Stimulated activated CD8-positive, alpha-beta memory T cell treated with anti-CD3 and anti-CD28 coated beads, Interleukin-4, amount 100 ng/mL, for 1 hour (primary cell): ENCODE measurements at places on chromosomes 16 and 17.

GRCh38 chr16:85492295-85492864, 120.7 kb upstream of the GSE1 start:
- DNase-seq = no peak

DNA sequence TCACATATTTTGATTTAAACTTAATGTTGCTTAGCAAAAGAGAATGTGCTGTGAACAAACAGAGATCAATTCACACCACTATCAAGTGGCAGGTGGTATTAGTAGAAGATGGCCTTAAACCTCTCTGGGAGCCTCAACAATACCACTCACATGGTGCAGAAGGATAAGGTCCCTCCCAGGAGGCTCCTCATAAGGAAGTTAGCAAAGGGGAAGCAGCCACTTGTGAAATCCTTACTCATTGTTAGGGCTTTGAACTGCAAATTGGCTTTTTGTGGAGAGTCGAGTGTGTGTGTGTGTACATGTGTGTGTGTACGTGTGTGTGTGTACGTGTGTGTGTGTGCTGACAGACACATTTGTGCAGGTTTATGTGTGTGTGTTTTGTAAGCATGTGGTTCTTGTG, 48.9 kb upstream of the ASIC2 start:
- DNase-seq = no peak

DNA sequence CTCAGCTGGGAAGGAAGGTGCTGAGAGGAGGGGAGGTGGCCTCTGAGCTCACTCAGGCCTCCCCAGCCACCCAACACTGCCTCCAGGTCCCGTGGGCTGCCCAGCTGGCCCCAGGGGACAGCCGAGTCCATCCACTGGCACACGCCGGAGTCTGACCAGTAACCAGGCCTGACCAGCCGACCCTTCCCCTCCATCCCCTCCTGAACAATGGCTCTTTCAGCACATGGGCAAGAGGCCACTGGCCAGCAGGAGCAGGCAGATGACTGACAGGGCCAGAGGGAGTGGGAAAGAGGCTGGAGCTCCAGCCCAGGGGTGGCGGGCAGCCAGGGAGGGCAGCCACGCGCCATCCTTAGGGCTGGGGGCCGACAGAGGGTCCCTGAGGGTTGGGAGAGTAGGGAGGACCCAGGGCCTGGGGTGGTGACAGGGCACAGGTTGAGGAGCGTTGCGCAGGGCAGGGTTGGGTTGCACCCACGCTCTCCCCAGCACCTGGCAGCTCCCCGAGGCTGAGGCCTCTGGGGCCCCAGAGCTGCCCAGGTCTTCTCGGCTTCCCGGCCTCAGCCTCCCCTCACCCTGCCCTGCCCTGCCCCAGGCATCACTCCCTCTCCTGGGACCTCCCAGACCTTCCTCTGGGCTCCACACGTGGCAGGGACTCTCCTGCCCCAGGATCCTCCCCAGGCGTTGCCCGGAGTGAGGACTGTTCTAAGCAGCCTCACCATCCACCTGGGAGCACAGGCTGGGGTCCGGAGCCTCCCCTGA, 20.2 kb upstream of the SLC38A10 start:
- DNase-seq = no peak

DNA sequence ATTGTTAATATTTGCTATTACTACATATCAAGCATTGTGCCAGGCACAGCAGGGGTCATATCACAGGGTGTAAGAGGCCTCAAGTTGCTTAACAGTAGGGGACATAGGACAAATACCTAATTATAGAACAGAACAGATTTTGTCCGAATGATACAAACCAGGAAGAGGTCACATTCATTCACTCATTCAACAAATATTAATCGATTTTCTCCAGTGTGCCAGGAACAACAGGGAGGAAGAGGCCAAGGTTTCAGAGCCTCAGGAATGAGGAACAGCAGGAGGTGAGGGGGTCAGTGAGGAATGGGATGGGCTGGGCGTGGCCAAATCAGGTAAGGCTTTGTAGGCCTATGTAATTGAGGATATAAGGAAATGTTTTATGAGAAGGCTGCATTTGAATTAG, 11.2 kb upstream of the CHST4 start:
- DNase-seq = no peak

GRCh38 chr17:49629447-49629846, 48.5 kb downstream of the SPOP start:
- DNase-seq = no peak

DNA sequence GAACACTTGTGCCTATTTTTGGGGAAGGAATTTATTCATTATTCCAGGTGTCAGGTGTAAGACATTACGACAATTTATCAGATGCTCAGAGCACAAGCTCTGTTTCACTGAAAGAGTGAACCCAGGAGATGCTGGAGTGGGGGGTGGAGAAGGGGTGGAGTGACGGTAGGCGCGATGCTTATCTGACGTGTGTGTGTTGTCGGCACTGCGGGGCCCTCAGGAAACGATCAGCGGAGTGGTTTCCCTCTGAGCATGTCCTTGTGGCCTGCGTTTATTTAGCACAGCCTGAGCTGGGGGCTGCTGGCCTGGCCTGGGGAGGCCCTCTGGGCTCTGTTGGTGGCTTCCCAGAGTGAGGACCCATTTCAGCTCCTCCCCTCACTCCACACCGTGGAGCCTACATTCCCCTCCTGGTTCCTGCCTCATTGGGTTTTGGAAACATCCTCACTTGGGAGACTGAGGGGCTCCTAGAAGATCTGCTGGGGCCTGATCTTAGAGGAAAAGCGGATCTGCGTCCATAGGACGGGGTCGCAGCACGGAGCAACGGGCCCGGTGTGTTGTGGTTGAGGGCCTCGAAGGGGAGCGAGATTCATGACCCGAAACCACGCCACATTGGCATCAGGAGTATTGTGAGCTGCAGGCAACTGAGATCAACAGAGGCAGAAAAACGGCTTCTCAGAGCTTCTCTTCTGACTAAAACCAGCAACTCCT, 19.0 kb upstream of the GNG13 start:
- DNase-seq = no peak

GRCh38 chr17:82882715-82883418, 43.0 kb upstream of the ZNF750 start:
- DNase-seq = peak; percentile 67

DNA sequence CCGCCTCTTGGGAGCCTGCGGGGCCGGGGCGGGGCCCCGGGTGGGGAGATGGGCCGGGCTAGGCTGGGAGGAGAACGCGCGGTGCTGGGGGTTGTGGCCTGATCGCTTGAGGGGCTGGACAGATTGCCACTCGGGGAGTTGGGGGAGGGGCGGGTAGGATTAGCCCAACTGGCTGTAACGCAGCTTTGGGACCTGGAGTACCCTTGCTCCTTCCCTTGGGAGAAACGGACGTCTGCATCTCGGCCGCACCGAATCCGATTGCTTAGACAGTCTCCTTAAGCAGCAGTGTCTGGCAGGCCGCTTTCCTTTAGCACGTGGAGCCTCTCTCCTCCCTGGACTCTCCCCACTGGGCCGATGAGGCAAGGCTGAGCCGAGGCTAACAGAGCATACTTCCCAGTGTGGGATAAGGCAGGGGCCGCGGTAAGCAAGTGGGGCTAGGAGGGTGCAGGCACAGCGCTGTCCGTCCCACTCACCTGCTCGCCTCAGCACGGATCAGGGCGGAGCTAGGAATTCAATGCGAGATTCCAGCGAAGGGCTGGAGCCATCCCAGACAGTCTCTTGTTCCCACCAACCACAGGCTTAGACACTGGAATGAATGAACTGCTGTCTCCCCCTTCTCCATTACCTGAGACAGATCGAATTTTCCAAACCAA, 540 bp upstream of the ACLY start:
- DNase-seq = no peak

- DNase-seq = no peak
Observed at GRCh38 chr17:18093616-18094408, 6.1 kb downstream of the DRG2 start.

DNA sequence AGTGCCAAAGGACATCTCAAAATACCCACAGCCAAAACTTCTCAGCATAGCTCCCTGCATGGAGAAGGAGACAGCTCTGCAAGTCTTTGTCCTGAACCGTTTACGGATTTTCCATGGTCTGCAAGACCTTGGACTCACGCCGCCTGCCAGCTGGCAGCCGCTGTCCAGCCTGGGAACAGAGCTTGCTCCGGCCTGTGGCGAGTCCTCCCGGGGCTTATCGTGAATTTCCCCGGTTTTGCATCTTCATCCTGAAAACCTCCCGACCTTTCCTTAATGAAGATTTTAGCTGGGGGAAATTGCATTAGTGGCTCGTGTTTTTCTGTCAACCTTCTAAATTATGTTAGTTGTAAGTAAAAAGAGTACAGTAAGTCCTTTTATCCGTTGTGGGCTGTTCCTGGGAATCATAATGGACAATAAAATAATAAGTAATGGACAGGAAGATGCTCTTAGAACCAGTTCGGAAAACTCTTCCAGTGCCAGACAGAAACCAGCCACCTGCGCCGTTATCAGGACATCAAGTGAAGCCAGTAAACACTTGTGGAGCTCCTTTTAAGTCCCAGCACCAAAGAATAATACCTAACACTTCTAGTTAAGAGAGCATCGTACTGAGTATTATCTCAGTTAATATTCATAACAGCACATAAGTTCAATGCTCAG, 112.4 kb upstream of the NOL11 start:
- no peak for DNase-seq

GRCh38 chr16:49128740-49129139, 152.9 kb downstream of the CBLN1 start:
- DNase-seq = no peak

GRCh38 chr16:1076801-1077576, 4.4 kb downstream of the SSTR5 start:
- DNase-seq = no peak

DNA sequence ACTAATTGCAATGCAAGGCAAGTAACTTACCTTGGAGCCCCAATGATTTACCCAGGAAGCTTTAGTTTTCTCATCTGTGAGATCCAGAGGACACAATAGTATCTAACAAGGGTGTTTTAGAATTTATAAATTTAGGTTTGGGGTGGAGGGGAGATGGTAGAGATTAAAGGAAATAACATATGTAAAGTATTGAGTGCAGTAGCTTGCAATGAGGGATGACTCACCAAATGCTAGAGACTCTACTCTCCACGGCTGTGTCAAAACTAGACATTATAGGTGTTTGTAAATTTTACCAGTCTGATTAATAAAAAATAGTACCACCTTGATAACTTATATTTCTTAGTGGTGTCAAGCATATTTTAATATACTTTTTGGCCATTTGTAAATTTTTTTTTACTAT, 3.7 kb upstream of the ABCA9 start:
- no peak for DNase-seq

GRCh38 chr16:19089410-19089955, 22.1 kb downstream of the COQ7 start:
- DNase-seq = no peak

DNA sequence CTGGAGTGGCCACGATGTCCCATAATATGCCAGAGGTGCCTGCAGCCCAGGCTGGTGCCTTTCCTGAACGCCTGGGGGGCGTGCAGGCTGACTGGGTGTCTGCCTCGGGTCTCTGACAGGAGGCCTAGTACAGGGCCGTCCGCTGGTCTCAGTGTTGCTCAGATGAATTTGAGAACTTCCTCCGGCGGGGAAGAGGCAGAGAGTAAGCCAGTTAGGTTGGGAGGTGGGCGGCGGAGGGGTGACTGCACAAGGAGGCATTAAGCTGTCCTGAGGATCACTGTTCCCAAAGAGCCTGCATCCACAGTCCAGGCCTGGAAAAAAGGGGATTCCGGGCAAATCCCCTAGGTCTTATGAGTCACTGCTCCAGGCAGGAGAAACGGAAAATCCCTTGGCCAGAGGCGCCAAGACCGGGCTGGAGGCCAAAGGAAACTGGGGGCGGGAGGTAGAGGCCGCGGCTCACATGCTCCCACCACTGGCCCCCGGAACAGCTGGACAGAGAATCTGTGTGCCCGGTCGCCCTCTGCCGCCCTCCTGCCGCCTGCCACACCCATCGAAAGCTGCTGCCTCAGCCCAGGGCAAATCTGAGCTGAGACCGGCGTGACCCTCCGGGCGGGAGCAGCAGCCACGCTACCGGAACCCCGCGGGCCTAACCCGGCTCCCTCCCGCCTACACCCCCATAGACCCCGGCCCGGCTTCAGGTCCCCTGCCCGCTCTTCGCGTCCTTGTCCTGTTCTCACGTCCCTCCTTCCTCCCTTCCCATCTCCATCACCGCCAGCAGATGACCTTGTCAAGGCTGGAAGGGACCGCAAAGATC, 1.2 kb downstream of the TRIM47 start:
- DNase-seq = no peak

DNA sequence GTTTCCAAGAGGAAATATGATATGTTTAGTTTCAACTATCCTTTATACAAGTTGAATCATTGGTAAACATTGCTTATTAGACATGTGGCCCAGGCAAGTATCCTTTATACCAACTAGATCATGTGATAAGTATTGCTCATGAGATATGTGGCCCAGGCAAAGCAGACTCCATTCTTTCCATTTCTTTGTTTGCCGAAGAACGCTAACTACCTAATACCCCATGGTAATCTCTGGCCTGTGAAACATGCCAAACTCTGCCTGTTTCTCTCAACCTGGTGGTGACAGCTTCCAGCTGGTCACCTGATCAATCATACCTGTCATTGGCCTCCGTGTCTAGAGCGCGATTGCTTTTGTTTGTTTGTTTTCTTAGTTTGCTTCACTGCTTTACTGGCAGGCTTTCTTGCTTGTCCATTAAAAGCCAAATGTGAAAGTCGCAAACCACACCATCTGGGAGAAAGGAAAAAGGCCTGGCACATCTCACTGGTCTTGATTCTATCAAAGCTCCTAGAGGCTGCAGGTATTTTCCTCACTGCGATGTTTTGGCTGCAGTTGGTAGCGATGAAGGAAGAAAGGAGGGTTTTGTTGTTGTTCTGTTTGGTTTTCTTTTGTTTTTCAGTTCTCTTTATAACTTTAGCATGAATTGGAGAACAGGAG, 686.2 kb downstream of the KCNJ2 start:
- no peak for DNase-seq

DNA sequence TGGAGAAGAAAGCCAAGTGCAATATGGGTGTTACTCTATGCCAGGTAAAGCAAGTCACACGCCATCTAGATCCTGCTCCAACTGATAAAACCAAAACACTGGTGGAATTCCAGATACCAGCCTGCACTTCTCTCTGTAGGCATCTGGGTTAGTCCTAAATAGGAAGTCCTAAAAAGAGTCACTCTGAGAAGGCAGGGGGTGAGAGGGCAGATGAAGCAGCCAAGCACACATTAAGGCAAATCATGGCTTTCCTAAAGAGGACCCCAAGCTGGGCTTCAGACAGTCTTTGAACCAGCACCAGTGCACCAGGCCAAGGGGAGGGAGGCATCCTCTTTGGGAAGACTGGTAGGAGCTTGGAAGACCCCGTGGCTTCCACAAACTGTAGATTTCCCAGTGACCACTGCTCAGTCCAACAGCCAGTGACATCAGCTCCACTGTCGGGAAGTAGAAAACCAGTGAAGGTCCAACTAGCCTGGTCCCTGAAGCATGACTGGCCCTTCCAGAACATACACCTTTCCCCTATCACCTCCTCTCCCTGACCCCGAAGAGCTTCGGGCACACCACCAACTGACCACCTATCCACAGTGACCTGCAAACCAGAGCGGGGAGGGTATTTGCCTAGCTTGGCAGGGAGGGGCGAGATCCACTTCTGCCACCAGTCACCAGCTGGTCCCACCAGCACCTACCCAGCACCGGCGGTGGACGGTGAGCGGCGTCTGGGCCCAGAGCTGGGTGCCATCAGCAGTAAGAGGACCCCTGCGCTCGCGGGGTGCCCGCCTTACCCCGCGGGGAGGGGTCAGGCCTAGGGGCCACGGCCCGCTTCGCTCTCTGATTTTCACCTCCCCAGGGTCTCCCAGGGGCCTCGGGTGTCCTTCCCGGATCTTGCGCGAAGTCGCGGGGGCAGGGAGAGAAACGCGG, 1.0 kb downstream of the LITAF start:
- DNase-seq = no peak
